Transverse colon (tissue), 4 donors: ENCODE measurements at places on chromosomes 1 and 21.
A peak's percentile ranks its signal among the peaks of the same experiment; 100 is the strongest.

- DNase-seq, result no peak
These were observed 179.8 kb downstream of the ST6GALNAC3 start for GRCh38 chr1:76254104-76255030.

GRCh38 chr1:223401873-223402789, 8.9 kb downstream of the CCDC185 start:
- DNase-seq, result no peak

DNA sequence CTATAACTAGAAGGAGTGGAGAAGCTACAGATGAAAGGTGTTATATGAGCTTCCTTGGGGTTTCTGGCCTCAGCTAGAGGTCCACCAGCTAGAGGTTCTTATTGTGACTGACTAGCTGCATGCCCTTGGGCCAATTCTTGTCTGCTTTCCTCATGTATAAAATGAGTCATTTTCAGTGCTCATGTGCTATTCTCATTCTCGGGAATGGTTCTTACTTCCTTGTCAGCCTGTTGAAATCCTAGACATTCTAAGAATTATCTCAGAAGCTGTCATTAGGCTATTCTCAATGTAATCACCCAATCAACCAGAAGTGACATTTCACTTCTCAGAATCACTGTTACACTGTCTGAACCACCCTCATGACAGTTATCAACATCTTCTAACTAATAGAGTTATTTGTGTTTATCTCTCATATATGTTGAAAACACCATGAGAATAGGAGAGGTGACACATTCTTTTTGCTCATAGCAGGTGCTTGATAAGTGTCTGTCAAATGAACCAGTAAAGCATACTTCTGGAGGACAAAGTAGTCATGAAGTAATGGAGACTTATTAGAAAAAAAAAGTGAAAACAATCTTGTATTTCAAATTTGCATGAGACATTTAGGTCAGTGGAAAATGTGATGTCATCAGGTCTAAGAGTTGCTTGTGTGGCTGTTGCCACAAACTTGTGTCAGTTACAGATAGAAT, 122.8 kb upstream of the IVNS1ABP start:
- no peak for DNase-seq

DNA sequence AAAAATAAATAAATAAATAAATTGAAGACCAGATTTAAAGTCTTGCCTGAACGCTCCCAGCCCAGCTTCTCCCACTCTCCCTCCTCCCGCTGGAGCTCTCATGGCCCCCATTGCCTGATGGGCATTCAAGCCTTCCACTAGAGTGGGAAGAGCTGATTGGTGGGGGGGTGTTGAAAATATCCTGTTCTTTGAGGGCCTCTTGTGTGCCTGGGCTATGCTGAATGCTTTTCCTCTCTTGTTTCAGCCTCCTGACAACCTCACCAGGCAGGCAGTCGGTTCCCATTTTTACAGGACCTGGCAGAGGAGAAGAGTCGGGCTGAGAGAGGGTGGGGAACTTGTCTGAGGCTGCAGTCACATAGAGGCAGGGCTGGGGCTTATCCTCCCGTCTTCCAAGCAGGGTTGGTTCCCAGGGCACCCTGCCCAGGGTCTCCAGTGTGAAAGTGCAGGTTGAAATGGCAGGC, 59.2 kb upstream of the SSBP3 start:
- no peak for DNase-seq

DNA sequence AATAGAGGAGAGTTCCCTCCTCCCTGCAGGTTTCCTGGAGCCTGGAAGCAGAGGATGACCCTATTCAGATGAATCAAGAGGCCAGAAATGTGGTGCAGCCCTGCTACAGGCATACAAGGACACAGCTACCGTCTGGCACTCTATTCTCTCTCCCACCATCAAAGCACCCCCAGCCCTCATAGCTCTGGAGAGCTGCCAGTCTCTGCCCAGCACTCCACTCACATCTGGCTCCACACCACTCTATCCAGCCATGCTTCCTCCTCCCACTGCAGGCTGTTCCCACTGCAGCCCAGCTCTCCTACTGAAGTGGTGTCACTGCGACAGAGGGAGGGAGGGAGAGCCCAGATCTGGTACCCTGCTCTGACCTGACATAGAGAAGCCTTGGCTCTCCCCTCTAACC, 18.4 kb downstream of the SYT2 start:
- DNase-seq, result no peak

DNA sequence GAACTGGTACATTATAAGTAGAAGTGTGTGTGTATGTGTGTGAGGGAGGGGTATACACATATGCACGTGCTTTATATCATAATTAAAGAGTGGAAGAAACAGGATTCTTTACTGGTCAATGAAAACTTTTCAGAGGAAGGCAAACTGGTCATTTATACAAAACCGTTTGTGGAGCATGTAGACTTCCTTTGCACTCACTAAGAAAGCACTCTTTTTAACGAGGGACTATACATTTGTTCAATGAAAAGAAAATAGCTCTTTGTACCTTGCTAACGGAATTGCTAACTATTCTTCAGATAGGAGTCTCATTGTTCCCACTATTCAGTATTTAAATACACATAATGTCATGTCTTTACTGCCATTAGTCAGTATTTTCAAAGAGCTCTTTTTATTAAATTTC, 219.3 kb downstream of the ST6GALNAC3 start:
- DNase-seq, result no peak

DNA sequence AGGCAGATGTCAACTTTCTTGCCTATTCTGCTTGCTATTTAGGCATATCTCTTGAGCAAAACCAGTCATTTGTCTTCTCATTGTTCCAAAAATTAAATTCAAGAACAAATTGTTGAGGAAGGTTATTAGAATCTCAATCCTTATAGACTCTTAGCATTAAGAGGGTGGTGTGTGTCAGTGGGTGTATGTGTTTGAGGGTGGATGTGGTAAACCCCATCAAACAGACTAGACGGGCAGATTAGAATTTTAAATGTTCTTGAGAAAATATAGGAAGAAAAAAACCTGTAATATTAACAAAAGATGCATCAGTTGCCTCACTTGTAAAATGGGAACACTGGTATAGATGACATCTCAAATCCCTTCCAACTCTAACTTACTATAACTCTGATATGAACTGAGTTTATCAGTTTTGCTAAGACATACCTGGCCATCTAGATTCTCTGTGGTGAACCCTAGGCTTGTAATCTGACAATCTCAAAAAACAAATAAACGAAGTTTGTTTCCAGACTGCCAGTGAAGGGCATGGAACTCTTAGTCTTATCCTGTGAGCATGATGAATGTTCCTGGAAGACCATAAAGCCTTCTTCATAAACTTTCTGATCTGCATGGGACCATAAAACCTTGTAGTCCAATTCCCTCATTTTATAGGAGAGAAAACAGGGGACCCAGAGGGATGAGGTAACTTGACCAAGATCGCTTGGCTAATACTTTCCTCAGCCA, 176.3 kb upstream of the SGIP1 start:
- no peak for DNase-seq

DNA sequence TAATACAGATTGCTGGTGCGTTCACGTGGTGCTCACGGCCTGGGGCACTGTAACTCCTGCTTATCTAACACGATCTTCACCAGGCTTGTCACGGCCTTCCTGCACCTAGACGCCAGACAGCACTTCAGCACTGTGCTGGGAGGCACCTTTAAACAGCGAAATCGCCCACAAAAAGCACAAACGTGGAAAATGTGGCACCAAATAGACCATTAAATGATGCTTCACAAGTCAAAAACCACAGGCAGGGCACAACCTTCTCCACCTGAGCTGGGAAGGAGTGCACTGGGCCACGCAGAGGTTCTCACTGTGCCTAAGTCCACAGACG, 20.0 kb downstream of the IBA57 start:
- DNase-seq, result no peak

GRCh38 chr1:183832459-183832858, 27.5 kb downstream of the RGL1 start:
- no peak for DNase-seq

GRCh38 chr21:35921471-35921870, 138.9 kb downstream of the SETD4 start:
- DNase-seq, result no peak

DNA sequence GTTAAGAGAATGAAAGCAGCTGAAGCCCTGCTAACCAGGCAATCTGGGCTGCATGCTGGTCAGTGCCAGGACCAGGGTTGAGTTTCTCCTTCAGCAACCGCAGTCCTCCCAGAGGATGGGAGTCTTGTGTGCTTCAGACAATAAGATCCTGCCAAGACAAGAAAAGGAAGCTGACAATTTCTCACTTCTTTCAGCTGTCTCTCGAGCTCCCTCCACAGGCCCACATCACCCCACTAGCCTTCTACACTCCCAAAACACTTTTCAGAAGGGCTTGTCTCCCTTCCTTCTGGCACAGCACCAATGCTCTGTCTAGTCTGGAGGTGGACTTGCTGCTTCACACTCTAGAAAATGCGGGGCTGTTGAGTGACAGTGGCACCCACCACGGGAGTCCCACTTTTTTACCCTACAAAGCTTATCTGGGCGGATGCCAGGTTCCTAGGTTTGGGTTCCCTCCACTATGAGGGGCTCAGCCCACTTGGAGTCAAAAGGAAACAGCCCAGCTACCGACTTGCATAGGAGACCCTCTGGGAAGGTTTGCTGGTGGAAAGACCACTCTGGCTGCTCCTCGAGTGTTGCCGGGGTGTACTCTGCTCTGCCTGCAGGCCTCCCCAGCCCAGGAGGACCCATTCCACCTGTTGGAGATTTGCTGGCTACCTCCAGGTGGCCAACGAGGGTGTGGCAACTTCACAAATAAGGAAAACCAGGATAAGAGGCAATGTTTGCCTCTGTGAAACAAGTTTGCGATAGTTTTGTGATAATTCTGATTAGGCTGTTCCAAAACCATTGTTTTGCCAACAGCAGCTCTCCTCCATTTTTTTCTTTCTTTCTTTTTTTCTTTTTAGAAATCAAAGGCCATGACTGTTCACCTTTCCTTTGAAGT, 68.9 kb downstream of the TENT5C start:
- DNase-seq, result peak; percentile 62

DNA sequence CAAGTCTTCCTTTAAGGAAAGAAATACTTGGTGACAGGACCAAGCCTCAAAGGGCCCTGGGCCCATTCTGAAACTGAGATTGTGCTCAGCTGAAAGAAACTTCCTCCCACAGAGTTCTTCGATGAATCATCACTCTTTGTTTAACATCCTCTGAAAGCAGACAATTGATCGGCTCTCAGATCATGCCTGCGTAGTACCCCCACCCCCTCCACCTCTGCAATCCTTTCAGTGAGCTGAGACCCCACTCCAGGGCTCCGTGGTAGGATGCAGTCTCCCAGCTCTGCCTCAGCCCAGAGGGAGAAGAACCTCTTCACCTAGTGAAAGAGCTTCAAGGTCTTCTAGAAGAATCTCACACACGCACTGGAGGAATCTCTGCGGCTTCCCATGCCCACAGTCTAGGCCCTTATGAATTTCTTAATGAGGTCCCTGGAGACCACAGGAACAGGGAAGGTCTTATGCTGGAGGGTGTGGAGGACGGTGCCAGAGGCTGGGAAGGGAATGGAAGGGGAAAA, 104.9 kb upstream of the SOD1 start:
- no peak for DNase-seq

DNA sequence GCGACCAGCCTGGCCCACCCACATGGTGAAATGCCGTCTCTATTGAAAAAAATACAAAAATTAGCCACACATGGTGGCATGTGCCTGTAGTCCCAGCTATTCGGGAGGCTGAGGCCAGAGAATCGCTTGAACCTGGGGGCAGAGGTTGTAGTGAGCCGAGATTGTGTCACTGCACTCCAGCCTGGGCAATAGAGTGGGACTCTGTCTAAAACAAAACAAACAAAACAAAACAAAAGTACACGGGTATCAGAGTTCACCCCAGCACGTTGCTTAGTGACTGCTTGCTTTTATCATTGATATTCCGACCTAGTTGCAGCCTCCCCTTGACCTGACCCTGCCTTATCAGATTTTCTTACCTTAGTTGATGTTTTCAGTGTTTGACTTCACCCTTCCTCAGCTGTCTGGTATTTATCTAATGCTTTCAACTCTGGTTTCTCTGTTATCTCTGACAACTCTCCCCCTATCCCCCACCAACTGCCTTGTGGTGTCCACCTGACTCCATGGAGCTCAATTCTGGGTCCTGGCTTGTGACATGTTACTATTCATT, 5.1 kb downstream of the TLCD4 start:
- peak; percentile 27 for DNase-seq

- no peak for DNase-seq
These were observed 60.5 kb upstream of the DPT start for GRCh38 chr1:168789501-168789900.

DNA sequence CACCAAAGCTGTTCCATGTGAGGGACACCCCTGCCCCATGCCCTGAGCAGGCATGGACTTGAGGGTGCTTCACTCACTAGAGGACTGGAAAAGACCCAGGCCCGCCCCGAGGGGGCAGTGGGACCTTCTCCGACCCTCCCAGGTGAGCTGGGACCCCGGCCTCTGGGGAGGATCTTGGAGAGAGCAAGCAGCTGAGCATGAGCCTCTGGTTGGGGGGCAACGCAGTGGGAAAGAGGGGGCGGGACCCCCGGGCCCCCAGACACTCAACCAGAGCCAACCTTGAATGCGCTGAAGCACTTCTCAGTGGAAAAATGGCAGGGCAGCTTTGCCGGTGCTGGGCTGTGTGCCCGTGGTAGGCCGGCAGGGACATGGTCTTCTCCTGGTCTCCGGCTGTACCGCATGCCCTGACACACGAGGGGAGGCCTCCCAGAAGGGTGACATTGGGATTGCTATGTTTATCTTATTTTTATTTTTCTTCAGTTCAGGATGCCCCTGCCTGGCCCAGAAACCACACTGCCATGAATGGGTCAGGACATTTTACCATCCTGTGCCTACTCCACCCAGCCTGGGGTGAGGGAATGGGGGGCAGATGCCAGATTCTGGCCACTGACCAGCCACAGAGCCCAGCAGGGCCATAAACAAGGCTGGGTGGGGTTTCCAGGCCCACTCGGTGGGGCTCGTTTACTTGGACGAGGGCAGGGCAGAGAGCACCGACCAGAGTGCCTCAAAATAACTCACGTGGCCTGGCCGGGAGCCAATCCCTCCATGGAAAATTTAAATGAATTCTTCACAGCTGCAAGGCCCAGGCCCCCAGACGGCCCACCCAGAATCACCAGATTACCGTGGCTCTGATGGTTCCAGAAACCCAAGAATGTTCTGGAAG, 17.2 kb upstream of the LAPTM5 start:
- DNase-seq, result no peak

DNA sequence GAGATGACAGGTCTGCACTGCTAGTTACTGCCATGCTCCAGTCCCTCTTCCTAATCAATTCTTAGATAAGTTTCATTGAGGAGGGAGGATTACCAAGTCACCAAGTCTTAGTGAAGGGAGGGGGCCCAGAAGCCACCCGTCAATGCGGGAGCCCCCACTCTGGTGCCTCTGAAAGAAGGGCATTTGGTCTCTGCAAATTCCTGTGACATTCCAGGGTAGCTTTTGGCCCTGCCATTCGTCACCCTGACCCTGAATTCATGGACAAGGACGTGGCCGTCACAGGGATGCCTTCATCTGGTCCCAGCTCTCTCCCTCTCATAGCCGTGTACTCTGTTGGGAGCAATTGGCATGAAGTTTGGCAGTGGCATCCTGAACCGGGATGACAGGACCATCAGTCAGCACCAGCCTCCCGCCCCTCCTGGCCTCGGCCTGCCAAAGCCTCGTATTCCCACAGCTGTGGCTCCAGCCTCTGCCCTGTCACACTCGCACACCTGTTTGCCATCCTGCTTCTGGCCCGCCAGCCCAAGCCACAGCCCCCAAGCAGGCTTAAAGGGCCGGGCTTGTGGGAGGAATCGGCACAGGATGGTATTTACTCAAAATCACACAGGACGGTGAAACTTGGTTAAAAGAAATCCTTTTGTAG, 150.7 kb downstream of the CLIC6 start:
- no peak for DNase-seq

- DNase-seq, result no peak
These were observed 621.4 kb downstream of the KIF26B start for GRCh38 chr1:245776139-245776538.

- DNase-seq, result no peak
These were observed 81.6 kb downstream of the HHIPL2 start for GRCh38 chr1:222466150-222466865.
